Stimulated activated CD8-positive, alpha-beta memory T cell treated with anti-CD3 and anti-CD28 coated beads, Interleukin-15, amount 100 ng/mL, for 4 hours (primary cell): ENCODE measurements at places on chromosomes 4 and X.

DNA sequence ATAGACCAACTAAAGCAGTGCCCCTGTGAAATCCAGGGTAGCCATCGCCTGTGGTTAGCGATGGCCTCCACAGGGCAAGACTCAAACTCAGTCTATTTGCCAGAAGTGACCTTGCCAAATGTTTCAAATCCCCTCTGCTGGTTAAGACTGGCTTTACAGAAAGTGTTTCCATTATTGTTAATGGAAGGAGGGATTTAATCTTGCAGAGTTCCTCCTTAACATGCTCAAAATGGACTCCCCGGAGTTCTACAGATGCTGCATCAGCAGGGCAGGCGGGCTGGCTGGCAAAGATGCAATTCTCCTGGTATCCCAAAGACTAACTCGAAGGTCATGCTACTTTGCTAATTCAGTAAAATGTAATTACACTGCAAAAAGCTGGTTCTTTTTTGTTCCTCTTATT, 313.0 kb upstream of the SLC7A11 start:
- no peak for DNase-seq

GRCh38 chr4:173199553-173199952, 30.9 kb downstream of the GALNT7 start:
- DNase-seq, result no peak

DNA sequence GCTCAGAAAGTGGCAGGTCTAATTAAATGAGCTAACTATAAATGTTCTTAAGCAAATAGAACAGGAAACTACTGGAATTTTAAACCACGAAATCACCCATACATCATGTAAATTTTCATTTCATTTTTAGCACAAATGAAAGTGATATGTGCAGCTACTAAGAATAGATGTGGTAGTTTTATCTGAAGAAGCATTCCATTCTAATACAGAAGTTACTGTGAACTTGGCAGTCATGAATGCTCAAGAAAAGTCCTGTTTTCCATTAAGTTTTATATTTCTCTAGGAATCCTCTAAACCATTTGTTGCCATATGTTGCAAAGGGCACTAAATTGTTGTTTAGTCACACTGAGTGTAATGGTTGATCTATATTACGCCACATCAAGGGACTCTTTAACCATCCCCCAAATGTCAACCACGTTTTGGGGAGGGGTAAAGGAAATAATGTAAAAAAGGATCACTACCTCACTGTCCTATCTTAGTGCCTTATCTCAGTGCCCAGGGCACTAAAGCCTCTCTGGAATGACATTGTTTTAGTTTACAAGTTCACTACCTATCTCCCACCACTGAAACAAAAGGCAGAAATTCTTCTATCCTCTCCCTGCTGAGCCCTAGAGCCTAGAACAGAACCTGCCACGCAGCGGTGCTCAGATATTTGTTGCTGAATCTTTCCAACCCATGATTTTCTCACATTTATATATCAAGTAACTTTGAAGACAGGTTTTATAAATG, 118.0 kb downstream of the SHISA3 start:
- DNase-seq, result no peak

GRCh38 chr4:154566639-154567204, 3.9 kb downstream of the FGB start:
- DNase-seq, result no peak

GRCh38 chr4:140049024-140049848, 104.7 kb downstream of the MAML3 start:
- no peak for DNase-seq

GRCh38 chr4:11197631-11198341, 230.9 kb downstream of the HS3ST1 start:
- DNase-seq, result no peak

DNA sequence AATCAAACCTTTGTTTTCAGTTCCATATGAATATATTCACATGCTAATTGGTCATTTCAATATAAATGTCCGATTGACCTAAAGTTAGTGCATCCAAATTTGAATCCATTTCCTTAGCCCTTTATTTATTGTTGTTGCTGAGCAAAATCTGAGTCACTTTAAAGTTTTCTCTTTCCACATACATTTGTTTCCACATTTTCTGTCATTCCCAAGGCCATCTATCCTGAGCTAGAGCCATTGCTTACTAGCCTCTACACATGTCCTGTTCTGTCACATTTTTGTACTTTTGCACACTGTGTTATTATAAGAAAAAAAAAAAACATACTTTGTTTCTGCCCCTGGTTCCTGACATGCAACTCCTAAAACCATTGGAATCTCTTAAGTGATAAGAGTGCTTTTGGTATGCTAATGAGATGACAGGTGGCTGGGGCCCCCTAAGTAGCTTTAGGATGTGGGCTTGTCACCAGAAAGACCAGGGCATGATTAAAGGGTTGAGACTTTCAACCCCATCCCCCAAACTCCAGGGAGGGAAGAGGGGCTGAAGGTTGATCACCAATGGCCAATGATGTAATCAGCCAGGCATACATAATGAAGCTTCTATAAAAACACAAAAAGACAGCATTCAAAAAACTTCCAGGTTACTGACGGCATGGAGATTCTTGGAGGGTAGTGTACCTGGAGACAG, 353.3 kb upstream of the MAGEB16 start:
- DNase-seq, result no peak

DNA sequence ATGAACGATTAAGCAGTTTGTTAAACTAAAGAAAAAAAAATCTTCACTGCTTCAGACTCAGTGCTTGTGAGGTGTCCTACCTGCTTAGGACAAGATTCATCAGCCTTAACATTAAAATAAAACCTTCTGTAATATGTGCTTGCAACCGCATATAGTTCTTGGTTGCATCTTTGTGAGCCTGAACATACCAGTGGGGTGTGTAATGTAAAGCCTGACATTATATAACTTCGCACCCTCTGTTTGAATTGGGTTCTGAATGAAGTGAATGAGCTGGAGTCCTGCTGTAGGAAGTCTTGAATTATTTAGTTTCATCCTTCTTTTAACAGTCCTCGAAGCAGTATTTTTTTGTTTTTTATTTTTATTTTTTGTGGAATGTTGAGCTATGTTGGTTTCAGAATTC, 3.1 kb downstream of the KDM6A start:
- no peak for DNase-seq

DNA sequence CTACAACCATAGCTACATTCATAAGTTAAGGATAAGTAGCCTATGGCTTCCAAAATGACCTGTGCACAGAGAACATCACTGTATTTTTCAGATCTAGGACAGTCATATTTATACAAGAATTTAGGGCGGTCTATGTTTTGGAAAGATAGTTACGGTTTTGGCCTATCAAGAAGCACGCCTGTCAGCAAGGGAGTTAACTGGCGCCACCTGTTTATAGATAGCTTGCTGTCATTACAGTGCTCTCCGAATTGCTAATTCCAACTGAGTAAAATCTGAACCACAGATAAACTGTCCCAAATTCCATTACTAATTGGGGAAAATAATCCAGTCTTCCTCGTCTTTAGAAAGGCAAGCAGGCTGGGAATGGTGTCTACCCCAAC, 646 bp downstream of the ABCB7 start:
- DNase-seq, result no peak

DNA sequence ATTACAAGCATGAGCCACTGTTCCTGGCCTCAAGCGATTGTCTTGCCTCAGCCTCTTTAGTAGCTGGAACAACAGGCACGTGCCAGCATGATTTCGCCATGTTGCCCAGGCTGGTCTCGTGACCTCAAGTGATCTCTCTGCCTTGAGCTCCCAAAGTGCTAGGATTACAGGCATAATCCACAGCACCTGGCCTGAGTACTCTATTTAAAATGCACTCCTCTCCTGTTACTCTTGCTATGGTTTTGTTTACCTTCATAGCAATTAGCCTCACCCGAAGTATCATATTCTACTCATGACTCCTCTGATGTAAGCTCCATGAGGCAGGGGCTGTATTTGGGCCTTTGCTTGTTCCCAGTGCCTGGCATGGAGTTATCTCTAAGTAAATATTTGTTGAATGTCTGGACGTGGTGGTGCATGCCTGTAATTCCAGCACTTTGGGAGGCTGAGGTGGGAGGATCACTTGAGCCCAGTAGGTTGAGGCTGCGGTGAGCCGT, 92.5 kb upstream of the SLC34A2 start:
- DNase-seq, result no peak

- DNase-seq, result no peak
Measured at GRCh38 chr4:138948918-138949317, 66.7 kb upstream of the NOCT start.

GRCh38 chr4:23279377-23279986, 586.7 kb downstream of the GBA3 start:
- DNase-seq, result no peak

DNA sequence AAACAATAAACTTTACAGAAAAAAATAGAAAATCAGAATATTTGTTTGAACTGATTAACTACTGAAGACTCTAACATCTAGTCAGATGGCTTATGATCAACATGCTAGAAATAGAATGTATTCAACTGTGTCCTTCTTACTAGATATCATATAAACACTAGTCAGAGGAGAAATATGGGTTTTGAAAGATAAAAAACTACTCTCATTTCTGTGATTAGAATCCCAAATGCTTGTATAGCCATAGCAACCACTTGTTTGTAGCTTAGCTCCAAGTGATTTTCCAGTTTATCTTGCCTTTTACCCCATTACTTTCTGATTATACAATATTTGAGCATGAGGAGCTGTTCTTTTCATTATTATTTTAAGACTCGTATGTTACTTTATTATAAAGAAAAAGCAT, 31.2 kb downstream of the USP38 start:
- no peak for DNase-seq

DNA sequence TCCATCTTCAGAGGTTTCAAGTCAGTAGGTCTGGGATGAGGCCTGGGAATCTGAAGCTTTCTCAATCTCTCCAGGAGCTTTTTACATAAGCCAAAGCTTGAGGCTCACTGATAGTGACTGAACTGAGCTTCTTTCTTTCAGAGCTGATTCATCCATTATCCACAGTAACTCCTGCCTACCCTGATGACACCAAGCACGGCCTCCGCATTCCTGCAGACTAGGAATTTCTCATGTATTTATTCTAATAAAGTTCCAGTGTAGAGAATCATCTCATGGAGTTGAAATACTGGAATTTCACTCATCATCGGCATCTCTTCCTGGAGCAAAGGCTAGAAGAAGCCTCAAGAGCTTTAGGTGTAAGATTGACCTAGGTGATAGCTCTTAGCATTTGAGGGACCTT, 12.1 kb upstream of the DCTD start:
- no peak for DNase-seq

DNA sequence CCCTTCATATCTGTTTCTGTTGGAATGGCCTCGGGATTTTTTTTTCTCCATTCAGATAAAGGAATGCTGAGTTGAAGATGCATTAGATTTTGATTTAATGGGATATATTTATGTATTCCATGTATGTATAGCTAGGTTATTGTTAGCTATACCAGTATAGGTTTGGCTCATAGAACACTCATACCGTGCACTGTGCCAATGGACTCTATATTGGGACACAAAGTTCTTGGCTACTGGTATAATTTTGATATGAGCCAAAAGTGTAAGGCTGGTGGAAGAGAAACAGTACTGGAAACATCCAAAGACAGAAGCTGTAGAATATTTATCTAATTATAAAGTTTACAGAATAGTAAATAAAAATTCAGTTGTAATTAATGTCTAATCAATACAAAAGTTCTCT, 1912.1 kb downstream of the STIM2 start:
- DNase-seq, result no peak

DNA sequence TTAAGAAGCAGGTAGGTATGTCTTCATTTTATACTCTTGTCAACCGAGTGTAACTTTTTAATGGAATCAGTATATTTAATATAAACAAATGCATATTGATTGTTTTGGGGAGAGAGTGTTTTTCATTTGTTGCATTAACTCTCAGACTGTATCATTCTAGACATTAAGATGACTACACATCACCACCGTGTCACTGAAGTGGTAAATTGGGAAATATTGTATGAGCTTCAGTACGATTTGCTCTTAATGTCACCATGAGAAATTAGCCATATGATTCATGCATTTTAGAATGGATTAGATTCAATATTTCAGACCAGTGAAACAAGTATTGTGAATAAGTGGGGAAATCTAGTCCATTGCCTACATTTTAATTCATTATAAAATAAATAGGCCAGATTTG, 9.7 kb upstream of the MFAP3L start:
- DNase-seq, result no peak

- no peak for DNase-seq
Measured at GRCh38 chr4:26958925-26959653, 98.4 kb downstream of the STIM2 start.

DNA sequence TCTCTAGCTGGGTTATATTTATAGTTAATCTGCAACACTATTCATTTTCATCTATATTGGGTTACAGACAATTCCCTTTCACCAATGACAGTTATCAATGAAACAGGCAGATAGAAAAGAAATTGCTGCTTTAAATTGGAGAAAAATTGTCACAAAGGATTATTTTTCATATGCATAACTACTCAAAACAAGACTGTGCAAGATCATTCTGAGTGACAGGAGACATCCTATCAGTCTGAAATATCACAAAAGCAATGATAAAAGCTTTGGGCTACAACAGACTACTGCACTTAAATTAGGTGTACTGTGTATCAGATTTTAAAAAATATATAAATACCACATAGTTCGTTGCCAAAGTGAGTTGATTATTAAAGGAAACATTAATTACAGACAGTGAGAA, 722.6 kb downstream of the ARAP2 start:
- no peak for DNase-seq
